ENCODE measurements at places on chromosomes 1 and 21.

- DNase-seq, result no peak
Measured at GRCh38 chr1:42334240-42335049, 590 bp downstream of the FOXJ3 start.

- no peak for DNase-seq
Measured at GRCh38 chr1:56710646-56711045, 65.5 kb downstream of the PRKAA2 start.

DNA sequence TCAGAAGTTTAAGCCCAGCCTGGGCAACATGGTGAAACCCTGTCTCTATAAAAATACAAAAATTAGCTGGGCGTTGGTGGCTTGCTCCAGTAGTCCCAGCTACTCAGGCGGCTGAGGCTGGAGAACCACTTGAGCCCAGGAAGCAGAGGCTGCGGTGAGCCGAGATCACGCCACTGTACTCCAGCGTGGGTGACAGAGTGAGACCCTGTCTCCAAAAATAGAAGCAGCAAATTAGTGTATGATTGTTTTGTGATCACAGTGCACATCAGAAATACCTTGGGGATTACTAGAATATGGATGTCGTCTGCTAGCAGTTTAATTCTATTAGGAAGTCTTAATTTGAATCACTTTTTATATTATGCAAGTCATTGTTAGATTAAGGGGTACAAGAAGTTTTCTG is 59.0 kb downstream of the ZBTB17 start:
- peak; percentile 26 for DNase-seq

DNA sequence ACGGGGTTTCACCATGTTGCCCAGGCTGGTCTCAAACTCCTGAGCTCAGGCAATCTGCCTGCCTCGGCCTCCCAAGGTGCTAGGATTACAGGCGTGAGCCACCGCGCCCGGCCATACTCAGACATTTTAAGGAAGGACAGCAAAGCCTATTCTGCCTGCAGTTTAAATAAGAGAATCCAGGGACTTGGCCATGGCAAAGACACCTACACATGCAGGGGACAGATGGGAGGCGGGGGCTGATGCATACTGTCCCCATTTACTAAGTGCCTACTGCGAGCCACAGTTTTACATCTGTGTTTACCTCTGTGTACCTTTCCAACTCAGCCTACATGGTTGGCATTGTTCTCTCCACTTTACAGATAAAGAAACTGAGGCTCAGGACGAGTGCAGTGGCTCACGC is 25.4 kb downstream of the LDLRAD2 start:
- DNase-seq, result no peak

DNA sequence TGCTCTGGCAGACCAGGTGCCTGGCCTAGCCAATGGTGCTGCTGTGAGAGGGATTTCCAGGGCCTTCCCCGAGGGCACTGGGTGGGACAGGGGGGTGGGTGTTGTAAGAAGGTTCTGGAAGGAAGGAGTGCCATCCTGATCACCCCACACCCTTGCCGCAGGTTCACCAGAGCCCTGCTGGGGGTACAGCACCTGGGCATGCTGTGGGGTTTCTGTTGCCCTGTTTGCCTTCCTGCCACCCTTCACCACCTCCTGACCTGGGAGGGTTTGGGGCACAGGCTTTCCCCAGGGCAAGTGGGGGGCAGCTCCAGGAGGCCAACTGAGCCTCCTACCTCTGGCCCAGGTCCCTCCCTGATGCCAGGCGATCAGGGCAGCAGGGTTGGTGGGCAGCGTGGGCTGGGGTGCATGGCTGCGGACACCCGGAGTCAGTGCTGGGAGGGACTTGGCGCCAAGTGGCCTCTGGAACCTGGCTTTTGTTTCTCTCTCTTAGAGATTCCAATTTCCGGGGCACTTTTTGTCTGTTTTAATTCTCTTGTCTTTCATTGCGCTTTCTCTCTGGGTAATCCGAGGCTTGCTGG is 318.8 kb downstream of the PTPRU start:
- no peak for DNase-seq

GRCh38 chr21:23026878-23027277 is 2028.7 kb downstream of the NCAM2 start:
- DNase-seq, result no peak

GRCh38 chr1:1602968-1603506 is 3.1 kb upstream of the FNDC10 start:
- no peak for DNase-seq

DNA sequence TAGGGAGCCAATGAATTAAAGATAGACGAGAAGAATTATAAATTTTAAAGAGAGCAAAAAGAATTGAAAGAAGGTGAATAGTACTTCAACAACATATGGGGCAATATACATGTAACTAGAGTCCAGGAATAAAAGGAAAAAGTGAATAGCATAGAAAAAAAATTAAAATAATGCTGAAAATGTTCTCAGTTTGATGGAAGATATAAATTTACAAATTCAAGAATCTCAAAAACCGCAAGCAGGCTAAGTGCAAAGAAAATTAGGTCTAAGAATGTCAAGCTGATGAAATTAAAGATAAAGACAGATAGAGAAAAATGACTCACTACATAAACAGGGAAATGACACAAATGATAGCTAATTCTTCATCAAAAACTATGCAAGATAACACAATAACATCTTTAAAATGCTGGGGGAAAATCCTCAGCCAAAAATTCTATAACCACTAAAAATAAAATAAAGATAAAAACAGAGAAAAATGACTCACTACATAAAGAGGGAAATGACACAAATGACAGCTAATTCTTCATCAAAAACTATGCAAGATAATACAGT is 326.3 kb downstream of the TBX15 start:
- no peak for DNase-seq

DNA sequence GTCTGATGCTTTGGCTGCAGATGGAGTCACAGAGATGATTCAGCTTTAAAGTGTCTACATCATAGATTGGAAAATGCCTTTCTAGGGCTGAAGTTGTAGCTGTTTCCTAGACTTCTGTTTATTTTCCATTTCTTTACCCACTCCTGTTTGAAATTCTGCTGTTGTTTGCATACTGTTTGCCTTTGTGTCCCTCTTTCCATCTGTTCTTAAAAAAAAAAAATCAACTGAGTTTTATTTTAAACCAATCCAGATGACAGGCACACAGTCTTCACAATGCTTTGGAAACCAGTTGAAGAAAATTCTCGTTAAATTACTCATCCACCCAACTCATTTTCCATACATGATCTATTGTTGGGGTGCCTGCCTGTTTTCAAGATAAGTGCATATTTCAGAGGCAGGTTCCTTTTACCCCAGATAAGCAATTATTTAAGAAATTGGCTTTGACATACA is 245.9 kb downstream of the DISC1 start:
- no peak for DNase-seq

DNA sequence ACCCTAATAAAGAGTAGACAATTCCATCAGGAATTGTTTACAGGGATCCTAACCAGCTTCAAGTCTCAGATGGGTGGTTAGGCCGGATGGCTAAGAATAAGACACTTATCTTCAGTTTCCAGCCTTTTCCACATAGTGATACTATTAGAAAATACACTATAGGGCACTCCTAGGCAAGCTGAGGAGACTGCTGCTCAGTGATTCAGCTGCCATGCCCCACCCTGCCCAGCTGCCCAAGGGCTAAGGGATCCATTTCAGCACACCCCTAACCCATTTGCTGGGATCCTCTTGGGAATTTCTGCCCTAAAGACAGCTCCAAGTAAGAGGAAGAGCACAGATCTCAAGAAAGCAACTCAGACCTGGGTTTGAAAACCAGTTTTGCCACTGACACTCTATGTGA is 31.9 kb downstream of the PLPP3 start:
- DNase-seq, result no peak

GRCh38 chr1:172650474-172651193 is 8.3 kb upstream of the FASLG start:
- no peak for DNase-seq

- no peak for DNase-seq
Measured at GRCh38 chr1:175878775-175879174, 135.4 kb upstream of the TNR start.

DNA sequence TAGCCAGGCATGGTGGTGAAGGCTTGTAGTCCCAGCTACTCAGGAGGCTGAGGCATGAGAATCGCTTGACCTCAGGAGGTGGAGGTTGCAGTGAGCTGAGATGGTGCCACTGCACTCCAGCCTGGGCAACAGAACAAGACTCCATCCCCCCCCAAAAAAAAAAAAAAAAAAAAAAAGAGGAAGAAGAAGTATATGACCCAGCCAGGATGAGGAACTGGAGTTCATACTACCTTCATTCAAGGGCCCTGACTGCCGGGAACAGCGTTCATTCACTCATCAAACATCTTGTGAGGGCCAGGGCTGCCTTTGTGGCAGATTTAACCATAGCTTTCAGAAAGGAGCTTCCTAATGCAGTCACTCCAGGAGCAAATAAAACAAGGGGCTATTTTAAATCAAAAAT is 127.6 kb downstream of the MRPS6 start:
- no peak for DNase-seq

GRCh38 chr1:219088778-219089557 is 84.7 kb upstream of the LYPLAL1 start:
- no peak for DNase-seq

DNA sequence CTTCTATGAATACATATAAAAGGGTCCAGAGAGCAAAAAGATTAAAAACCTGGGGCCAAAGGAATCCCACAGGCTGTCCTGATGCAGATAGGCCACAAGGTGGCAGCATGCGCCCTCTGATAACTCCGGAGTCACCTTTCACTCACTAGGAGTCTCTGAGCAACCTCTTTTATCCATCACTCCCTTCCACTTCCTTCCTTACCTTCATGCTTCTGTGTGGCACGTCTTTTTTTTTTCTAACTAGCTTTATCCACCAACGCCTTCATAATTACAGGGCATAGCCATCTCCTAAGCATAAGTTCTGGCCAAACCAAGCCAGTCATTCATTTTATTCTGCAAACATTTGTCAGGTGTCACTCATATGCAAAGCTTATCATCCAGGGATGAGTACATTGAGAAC is 3.9 kb upstream of the PGLYRP4 start:
- peak; percentile 68 for DNase-seq

DNA sequence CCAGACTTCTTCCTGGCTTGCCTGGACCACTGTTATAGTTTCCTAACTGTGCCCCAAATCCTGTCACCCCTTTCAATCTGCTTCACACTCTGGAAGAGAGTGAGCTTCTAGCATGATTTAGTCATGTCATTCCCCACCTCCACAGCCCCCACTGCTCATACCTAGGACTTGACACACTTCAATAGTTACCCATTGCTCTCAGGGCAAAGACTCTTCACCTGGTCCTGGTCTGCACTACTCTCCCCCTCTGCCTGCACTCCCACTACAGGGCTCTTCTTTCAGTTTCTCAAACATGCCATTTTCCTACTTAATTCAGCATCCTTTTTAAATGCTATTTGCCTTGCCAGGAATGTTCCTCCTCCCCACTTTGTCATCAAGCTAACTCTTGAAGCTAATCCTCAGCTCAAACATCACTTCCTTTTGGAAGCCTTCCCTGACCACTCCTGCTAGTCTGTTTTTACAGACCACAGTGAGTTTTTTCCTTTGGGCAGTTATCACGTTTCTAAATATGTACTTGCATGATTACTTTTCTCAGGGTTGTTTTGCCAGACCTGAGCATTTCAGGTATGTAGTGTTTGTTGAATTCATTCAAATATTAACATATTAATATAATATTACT is 24.7 kb downstream of the CYP2J2 start:
- no peak for DNase-seq

DNA sequence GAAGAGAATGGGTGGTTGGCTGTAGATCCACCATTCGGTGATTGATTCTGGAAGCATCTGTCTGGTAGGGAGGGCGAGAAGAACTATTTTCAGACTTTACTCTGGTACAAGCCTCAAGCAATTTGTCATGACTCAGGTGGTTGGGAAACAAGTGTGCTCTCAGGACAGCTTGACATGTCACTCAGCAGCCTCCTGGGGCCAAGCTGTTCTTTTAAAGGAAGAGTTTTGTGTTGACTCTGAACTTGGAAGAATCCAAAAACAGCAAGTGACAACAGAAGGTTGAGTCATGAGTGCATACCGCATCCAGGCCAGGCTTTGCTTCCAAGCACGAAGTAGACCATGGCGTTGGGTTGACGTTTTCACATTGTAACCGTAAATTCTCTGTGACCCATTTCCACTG is 65.9 kb downstream of the CLIC6 start:
- no peak for DNase-seq

DNA sequence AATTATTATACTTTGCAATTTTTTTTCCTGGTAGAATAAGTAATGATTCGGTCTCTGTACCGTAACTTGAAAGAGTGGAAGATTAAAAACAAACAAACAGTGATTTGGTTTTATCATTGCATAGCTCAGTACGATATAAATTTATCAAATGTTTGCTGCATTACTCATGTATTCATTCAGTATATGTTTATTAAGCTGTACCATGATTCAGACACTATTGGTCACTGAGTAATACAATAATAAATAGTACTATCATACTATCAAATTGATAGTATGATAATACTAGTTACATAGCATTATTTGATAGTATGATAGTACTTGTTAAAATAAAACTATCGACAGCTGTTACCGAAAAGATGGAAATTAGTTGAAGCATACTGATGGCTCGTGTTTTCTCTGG is 12.1 kb downstream of the CENPF start:
- DNase-seq, result no peak

GRCh38 chr1:89786628-89787214 is 34.1 kb upstream of the LRRC8D start:
- DNase-seq, result no peak

DNA sequence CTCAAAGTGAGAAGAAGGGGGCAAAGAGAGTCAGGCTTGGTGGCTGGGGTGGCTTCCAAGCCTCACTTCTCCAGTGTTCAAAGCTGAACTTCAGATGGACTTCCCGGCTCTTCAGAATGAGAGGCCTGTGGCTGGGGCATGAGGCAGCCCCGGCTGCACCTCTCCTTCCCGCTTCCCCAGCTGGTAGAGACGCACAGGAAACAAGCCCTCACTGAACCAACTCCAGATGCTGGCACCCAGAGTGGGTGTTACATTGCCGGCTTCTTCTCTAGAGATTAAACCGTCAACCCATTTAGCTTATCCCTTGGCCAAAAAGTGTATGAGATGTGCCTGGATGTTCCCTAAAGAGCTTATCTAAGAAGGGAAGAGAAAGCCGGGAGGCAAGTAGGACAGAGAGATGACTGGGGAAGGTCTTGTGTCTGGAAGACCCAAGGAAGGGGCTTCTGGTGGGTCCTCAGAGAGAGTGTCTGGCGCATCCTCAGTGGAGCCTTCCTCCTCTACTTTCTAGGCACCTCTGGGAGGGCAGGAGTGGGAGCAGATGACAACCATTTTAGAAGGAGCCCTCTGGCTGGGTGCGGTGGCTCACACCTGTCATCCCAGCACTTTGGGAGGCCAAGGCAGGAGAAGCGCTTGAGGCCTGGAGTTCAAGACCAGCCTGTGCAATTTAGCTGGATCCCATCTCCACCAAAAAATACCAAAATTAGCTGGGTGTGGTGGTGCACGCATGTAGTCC is 2.0 kb downstream of the ADAMTSL4 start:
- DNase-seq, result no peak
